GDM1 (cell line): ENCODE measurements at places on chromosomes 5 and 9.
A peak's percentile ranks its signal among the peaks of the same experiment; 100 is the strongest.

- DNase-seq: no peak
Observed at GRCh38 chr5:126970517-126971017, 59.8 kb downstream of the MARCHF3 start.

DNA sequence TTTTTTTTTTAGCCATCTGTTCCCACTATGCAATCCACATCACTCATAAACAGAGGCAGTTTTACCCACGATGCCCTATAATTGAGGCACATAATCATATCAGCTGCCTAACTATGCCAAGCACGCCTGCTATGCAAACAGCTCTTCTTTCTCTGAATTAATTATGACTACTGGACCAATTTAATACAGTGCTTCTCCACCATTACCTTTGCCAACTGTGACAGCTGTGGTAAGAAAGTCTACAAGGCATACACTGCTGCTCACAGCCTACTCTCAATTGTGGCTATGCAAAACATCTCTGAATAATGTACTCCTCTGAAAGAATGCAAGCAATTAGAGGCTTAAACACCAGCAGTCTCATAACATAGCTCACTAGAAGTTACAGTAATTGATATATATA is 97.1 kb downstream of the DTWD2 start:
- no peak for DNase-seq

- DNase-seq: peak; percentile 58
Observed at GRCh38 chr9:33510262-33511183, 13.5 kb upstream of the ANKRD18B start.

GRCh38 chr9:115730845-115731244 is 422.7 kb upstream of the PAPPA start:
- DNase-seq: no peak

- peak; percentile 88 for DNase-seq
Observed at GRCh38 chr9:128322404-128323211, at the start of the genes COQ4 and TRUB2. TSS of gene COQ4 (plus strand) at chr9:128322839. CDS start at chr9:128322859, 20 bp downstream. TSS of gene TRUB2 (minus strand) at chr9:128322447. CDS start at chr9:128322408, 39 bp downstream.

DNA sequence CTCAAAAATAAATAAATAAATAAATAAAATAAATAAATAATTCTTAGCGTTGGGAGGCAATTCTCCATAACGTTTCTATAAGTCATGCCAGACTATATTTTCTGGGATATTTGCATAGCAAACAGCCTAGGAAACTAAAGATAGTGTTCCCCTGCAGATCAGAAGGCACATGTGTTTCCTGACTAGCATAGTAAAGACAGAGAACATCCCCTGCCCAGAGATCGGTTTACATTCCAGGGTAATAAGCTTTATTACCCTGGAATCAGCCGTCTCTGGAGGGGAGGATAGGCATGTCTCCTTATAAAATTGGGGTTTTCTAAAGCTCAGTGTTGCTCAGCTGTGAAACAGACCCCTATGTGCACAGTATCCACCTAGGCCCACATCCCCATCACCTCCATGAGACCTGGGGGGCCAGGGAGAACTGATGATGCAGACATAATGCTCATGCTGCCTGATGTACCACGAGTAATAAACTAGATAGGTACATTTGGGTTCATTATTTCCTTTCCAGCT is 36.9 kb upstream of the IFNK start:
- no peak for DNase-seq

DNA sequence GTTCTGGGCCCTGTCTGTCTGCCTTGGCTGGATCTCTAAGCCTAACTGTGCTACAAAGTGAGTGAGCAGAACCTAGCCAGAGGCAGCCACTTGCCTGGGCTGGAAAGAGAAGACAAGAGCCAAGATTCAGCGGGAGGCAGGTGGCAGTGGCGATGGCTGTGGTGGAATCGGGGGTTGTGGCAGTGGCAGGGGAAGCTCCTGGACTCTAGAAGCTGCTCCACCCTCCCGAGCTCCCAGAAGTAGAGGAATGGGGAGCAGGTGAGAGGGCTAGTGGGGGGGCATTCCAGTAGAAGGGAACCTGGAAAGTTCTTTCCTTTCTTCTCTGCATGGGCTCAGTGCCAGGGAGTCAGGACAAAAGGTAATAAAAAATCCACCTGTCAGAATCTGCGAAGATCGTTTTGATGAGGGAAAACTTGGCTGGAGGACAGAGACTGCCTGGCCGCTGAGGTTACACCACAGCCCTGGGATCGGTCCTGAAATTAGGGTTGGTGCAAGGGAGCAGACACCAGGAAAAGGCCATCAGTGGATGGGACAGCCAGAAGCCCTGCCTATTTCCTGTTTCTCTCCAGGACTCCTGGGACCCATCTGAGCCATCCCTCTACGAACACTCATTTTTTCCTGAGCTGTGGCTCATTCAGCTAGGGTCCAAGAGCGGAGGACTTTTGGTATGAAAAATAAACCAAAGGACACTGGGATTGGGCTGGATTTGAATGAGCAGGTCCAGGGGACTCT is 1.6 kb downstream of the CRAT start:
- DNase-seq: no peak

DNA sequence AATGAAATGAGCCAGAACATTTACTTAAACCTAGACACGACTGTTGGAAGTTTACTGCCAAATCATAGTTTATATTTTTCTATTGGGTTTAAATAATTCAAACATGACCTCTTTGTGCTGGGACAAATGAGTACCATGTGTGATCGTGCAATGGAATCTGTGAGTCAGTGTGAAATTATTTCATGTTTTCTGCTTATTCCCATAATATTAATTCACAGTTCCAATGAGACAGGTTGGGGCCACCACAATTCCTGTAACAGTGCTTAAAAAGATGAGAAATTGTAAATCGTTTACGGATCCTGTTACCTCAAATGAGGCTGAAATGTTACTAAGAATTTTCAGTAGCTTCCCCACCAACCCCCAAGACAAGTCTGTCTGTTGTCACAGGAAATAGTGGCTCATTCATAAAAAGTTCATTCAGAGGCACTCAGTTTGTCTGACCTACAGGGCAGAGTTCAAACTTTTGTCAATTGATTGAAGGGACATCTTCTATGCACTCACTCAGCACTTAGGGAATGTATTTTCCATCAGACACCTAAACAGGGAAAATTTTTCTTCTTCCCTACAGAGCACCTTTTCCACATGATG is 563.9 kb upstream of the ADAMTS16 start:
- no peak for DNase-seq

DNA sequence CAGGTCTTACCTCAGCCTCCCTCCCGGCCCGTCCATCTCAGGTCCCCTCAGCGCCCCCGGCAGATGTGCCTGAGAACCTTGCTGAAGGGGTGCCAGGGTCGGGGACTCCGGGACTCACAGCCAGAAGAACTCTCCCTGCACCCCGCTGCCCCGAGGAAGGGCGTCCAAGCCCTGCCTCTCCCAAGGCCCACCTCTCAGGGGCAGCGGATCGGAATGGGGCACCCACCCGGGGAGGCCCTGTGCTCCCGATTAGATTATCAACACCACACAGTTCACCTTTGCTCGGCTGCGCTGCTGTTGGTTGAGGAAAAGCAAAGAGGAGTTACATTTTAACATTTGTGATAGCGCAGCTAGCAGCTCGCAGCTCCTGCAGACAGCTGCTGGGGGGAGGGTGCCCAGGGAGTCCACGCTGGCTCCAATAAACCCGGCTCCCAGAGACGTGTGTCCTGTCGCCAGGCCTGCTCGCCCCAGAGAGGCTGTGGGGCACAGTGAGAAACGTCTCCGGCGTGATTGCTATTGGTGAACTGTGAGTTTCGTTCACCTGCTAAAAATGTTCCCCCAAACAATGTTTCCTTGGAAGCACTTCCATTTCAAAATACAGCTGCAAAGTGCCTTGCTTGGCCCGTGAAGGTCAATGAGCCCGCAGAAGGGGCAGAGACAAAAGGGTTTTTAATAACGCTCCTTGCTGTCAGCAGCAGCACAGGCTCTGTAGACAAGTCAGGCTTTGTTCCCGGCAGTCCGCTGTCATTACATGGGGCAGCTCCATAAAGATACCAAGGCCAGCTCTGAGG is 18.6 kb upstream of the SLC6A19 start:
- no peak for DNase-seq

- DNase-seq: no peak
Observed at GRCh38 chr9:3256571-3257330, 269.1 kb downstream of the RFX3 start.
